ENCODE measurements at places on chromosomes 7 and 10.

DNA sequence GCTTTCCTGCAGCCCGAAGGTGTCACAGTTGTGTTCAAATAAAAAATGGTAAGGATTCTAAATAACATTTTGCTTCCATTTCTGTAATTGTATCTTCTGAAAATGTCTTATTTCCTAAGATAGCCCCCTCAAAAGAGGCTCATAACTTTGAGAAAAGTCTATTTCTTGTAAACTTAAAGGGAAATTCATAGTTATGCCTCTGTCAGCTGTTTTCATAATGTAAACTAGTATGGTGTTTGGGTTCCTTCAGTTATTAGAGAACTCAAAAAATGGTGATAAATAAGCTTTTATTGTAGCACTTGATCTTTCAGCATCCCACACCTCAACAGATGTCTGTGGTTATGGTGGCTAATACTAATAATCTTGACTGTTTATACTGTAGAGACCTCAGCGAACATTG is 57.1 kb downstream of the KLHDC10 start:
- DNase-seq = no peak

- no peak for DNase-seq
Measured at GRCh38 chr7:121373177-121373576, 22.9 kb downstream of the FAM3C start.

DNA sequence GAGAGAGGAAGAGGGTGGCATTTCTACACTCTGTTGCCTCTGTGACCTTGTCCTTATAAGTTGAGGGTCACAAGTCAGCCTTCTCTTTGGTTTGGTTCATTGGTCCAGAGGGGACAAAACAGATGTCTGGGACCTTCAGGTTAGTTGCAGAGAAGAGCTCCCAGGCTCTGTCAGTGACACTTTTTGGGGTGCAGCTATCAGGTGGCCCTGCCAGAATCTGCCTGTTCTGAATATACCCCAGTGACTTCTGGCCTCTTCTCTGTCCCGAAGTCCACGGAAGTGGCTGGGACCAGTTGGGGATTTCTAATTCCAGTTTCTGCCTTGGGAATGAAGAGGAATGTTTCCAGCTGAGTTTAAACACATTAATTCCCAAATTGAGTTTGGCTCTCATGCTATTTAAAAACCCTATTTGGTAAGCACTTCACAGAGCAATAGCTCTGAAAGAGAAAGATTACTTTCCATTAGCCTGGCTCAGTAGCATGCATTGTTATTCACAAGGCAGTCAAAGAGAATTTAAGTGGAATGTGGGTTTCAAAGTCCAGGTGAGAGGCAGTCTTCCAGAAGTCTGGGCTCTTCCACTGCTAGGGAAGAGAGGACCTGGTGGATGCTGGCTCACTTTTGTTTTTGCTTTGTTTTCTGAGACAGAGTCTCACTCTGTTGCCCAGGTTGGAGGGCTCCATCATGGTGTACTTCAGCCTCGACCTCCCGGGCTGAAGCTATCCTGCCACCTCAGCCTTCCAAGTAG is 237.8 kb upstream of the GALNT17 start:
- no peak for DNase-seq

GRCh38 chr7:7820409-7820808 is 102.0 kb upstream of the RPA3 start:
- DNase-seq = no peak

DNA sequence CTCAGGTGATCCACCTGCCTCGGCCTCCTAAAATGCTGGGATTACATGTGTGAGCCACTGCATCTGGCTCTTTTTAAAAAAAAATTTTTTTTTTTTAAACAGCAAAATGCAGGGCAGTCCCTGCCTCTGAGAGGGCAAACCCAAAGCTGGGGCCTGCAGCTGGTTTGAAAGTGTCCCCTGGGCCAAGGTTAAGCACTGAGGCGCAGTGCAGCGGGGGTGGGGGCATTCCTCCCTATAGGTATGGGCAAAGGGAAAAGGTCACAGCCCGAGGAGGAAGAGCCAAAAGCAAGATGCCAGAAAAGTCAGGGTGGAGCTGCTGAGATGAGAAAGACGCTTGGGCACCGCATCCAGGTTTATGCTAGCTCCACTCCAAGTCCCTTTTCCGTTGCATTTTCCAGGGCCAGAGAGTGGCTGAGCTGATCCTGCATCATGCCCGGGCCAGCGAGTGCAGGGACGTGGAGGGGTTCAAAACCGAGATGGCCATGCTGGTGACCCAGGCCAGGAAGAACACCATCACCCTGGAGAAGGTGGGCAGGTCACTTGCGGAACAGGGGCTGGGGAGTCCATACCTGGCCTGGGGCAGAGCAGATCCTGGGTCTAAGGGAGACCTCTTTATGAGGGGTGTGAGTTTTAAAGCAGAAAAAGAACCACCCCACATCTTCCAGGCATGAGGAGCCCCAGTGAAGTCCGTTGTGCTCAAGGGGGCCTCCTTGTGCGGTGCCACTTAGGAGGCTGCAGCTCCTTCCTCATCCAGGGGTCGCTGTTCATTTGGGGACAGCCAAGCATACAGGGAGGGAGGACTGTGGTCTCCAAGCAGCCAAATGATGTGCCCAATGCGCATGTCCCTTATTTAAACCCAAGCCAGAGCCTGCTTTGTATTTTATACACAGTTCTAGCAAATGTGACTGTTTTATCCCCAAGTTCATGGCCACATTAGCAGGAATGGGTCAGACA is 7.0 kb upstream of the NDUFB2 start:
- DNase-seq = no peak

DNA sequence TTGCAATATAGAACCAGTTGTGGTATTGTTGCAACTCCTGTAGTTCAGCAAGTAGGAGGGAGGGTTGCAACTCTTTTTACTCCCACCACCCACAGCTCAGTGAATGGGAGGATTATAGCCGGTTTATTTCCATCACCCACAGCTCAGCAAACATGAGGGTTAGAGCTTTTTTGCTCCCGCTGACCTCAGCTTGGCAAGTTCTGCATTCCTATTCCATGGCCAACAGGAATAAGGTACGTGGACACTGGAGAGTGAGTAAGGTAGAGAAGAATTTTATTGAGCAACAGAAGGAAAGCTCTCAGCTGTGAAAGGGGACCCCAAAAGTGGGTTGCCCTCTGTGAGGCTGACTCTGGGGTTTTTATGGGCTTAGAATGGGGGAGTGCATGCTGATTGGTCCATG is 167.1 kb upstream of the SMIM30 start:
- no peak for DNase-seq
